ENCODE measurements at places on chromosomes 4 and X.

- no peak for DNase-seq
- H3K27ac ChIP-seq, result no peak overlapping the region
- H3K27me3 ChIP-seq, result no peaks in the 10 kb centered on the region
Observed at GRCh38 chr4:111712093-111712677, 433.1 kb upstream of the FAM241A start.

GRCh38 chr4:148044089-148044911 lies 312.4 kb downstream of the ARHGAP10 start:
- peaks cover 8% of the 10 kb centered on the region for H3K4me1 ChIP-seq
- H3K4me3 ChIP-seq, result no peak overlapping the region
- peaks cover 1% of the 10 kb centered on the region for H3K36me3 ChIP-seq
- H3K27me3 ChIP-seq, result no peaks in the 10 kb centered on the region
- no peak overlapping the region for H3K27ac ChIP-seq
- no peak for DNase-seq

DNA sequence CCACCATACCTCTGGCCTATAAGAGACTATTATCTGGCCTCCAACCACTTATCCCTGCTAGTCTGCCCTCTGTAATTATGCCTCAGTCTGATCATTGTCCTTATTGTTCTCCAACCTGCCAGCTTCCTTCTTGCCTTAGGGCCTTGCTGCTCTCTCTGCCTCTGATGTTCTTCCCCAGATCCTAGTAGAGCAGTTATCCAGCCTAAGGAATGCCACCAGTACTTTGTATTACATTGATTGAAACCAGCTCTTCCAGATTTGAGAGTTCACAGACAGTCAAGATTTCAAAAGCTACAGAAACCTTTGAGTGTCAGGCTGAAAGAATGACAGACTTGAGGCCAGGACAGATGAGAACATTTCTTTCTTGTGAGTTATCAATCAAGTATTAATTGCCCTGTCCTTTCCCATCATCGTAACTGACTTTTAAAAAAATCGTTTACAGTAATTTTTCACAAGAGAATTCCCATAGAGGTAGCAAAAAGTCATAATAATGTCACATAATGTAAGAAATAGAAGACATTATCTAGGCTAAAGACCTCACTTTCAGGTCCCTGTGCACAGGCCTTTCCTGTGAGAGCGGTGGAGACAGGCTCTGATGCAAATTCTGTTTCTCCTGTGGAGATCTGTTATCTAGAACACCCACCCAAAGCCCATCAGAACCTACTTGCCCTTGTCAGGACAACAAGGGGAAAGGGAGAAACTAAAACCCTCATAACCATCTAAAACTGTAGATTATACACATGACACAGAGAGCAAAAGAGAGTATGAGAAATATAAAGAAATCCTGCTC lies 64.1 kb upstream of the GUCY1A1 start:
- H3K27me3 ChIP-seq, result no peaks in the 10 kb centered on the region
- H3K4me3 ChIP-seq, result no peak overlapping the region
- no peaks in the 10 kb centered on the region for H3K36me3 ChIP-seq
- no peak overlapping the region for H3K27ac ChIP-seq
- no peak for DNase-seq
- no peaks in the 10 kb centered on the region for H3K4me1 ChIP-seq

DNA sequence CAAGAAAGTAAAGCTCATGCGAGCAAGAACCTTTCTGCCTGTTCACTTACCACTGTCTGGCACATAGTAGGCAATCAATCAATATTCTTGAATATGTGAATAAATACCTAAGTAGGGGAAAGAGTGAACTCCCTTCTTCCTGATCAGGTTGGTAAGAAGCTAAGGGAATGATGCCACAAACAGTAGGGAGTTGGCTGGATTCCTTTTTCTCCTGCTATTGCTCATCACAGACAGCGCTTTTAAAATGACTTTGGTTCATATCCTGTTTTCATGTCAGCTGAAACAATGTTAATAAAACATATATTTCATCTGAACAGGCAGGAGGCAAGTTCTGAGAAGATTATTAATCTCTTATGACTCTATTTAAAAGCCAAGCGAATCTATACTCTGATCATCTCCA lies 99.2 kb downstream of the NSUN7 start:
- H3K36me3 ChIP-seq, result no peaks in the 10 kb centered on the region
- no peak for DNase-seq
- H3K4me3 ChIP-seq, result no peak overlapping the region
- H3K27ac ChIP-seq, result no peak overlapping the region
- no peaks in the 10 kb centered on the region for H3K4me1 ChIP-seq

DNA sequence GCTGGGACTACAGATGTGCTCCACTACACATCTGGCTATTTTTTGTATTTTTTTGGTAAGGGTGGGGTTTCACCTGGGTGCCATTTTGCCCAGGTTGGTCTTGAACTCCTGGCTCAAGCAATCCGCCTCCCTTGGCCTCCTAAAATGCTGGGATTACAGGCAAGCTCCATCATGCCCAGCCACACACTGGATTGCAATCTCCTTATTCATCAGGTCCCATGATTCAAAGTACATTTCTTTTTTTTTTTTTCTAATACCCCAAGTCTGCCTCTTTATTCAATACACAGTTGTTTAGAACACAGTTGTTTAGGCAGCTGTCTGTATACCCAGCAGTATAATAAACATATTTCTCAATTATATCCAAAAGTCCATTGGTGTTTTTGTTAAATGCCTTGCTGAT lies 130.3 kb upstream of the ARSJ start:
- no peak for DNase-seq
- no peak overlapping the region for H3K27ac ChIP-seq
- no peak overlapping the region for H3K4me3 ChIP-seq
- H3K27me3 ChIP-seq, result no peaks in the 10 kb centered on the region

DNA sequence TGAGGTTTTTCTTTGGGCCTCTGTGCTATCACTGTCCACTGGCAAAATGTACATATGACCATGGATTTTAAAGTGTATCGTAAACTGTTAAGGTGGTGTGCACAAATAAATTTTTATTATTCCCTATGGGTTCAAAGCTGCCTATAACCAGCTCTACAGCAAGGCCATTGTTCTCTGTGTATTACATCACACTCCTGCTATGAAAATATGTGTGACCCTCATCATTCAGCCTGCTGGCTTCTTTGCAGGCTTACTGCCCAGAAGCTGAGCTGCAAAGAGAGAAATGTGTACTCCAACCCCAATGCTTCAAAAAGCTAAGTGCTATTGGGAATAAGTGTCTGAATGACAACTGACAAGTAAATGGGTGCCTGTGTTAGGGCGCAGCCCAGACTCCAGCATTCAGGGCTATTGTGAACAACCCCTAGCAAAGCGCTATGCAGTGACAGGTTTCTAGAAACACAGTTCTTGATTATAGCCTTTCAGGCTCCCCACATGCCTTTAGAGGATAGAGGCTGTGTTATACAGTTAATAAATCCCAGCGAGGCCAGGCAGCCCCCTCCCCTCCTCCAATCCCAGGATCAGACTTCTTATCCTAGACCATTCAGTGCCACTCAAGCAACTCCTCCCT lies 220.4 kb upstream of the RADX start:
- no peaks in the 10 kb centered on the region for H3K4me1 ChIP-seq
- H3K4me3 ChIP-seq, result no peak overlapping the region
- no peaks in the 10 kb centered on the region for H3K27me3 ChIP-seq
- no peak for DNase-seq
- no peak overlapping the region for H3K27ac ChIP-seq

GRCh38 chrX:46865281-46865680 lies 28.4 kb downstream of the RP2 start:
- H3K27me3 ChIP-seq, result no peaks in the 10 kb centered on the region
- no peak overlapping the region for H3K27ac ChIP-seq
- no peak for DNase-seq
- H3K4me3 ChIP-seq, result no peak overlapping the region

GRCh38 chr4:82561786-82562563 lies at the start of gene TMEM150C:
Gene TMEM150C, minus strand, starts transcription at chr4:82561988. Its CDS starts 57,331 bp downstream, at chr4:82504657.
- H3K4me1 ChIP-seq, result peaks cover 12% of the 10 kb centered on the region
- peaks cover 2% of the 10 kb centered on the region for H3K36me3 ChIP-seq
- H3K27me3 ChIP-seq, result peaks cover 64% of the 10 kb centered on the region
- peak within 1 kb of the TSS; percentile 52 for H3K4me3 ChIP-seq

DNA sequence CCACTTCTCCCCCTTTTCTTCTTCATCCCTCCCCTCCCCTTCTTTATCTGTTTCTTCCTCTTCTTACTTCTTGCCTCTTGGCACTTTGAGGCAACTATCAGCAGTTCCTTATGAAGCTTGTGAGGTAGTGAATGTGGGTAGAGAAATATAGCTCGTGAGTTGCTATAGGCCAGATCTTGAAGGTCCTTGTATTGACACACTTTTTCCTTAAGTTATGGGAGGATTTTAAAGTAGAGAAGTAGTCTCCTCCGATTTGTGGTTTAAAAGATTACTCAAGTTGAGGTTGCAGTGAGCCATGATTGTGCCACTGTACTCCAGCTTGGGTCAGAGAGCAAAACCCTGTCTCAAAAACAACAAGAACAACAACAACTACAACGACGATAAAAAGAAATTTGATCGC lies 3.4 kb upstream of the RRAGB start:
- H3K27ac ChIP-seq, result no peak overlapping the region
- no peak overlapping the region for H3K4me3 ChIP-seq
- H3K4me1 ChIP-seq, result peaks cover 12% of the 10 kb centered on the region
- H3K36me3 ChIP-seq, result no peaks in the 10 kb centered on the region
- no peak for DNase-seq

GRCh38 chr4:104915373-104915772 lies 231.3 kb upstream of the TET2 start:
- no peak overlapping the region for H3K27ac ChIP-seq
- no peak overlapping the region for H3K4me3 ChIP-seq
- no peak for DNase-seq
- no peaks in the 10 kb centered on the region for H3K4me1 ChIP-seq
- no peaks in the 10 kb centered on the region for H3K36me3 ChIP-seq

DNA sequence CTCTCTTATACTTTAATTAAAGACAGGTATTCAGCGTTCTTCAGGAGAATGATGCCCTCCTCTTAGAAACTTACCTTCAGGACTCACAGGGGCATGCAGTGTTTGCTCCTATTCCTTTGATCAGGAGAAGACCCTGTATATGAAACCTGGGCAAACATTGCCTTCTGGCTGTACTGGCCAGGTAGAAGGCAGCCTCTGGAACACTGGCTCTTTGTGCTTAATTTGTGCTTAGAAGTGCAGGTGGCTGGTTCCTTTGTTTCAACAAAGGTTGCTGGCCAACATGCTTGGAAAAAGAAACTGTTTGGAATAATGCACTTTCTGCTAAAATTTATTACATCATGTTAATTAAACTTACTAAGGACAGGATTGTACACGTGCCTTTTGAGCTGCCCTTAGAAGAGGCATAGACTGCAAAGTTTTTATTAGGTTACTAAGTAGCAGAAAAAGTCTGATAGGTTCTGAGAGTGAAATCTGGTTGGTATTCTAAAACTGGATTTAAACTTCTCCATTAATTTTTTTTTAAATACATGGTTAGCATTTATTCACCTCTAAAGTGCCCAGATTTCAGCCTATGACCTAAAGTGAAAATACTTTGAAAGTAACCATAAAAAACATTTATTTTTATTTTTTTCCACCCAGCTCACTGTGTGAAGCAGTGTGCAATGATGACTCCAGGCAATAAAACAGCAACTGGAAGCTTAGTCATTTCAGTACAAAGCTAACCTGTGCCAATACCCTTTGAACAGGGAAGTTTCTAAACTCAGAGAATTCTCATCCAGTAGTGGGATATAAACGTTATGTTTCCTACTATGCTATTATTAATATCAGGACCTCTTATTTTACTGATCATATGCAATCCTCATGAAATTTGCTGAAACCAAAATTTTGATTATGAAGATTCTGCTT lies 11.3 kb downstream of the RASSF6 start:
- no peak overlapping the region for H3K4me3 ChIP-seq
- peaks cover 3% of the 10 kb centered on the region for H3K4me1 ChIP-seq
- H3K27ac ChIP-seq, result no peak overlapping the region
- no peaks in the 10 kb centered on the region for H3K36me3 ChIP-seq

- H3K36me3 ChIP-seq, result peaks cover 2% of the 10 kb centered on the region
- peak overlapping the region; percentile 51 for H3K4me3 ChIP-seq
- no peaks in the 10 kb centered on the region for H3K27me3 ChIP-seq
- H3K27ac ChIP-seq, result peak overlapping the region; percentile 71
- H3K4me1 ChIP-seq, result peaks cover 10% of the 10 kb centered on the region
Observed at GRCh38 chr4:113773014-113773413, 11.5 kb upstream of the CAMK2D start.

DNA sequence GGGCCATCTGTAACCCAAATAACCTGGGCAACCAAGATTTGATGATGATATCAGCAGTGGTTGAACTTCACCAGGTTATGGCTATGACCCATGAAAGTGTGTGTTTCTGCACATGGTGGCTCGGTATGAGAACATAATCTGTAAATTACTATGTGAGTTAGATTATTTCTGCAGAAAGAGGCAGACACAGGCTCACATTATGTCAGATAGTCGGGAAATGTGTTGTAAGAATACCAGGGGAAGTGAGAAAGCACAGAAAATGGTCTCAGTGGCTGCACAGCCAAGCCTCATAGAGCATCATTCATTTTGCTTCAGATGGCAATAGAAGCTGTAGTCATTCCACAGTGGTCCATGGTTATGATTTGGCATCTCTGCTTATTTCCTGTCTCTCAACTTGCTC lies 63.0 kb upstream of the RBPJ start:
- H3K27me3 ChIP-seq, result peaks cover 9% of the 10 kb centered on the region
- H3K4me3 ChIP-seq, result no peak overlapping the region
- H3K27ac ChIP-seq, result no peak overlapping the region
- DNase-seq, result no peak
- peaks cover 8% of the 10 kb centered on the region for H3K4me1 ChIP-seq

GRCh38 chr4:138897811-138898226 lies 117.8 kb upstream of the NOCT start:
- H3K4me3 ChIP-seq, result no peak overlapping the region
- H3K36me3 ChIP-seq, result no peaks in the 10 kb centered on the region
- H3K4me1 ChIP-seq, result peaks cover 5% of the 10 kb centered on the region
- DNase-seq, result no peak
- peaks cover 13% of the 10 kb centered on the region for H3K27me3 ChIP-seq

DNA sequence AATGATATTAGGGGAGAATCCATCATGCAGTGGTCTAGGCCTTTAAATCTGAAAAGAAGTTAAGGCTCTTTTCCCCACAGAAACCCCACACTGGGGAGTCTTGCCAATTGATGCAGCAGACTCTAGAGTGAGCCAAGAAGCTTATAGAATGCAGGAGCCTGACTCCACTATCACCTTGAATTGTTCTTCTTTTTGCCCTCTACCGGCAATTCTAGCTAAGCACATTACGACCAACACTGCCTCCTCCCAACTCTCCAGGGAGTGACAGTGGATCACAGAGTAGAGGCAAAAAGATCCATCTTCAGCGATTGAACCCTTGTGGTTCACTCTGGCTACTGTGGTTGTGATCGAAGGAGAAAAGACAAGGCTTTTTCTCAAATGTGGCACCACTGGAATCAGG lies 331.5 kb downstream of the NKX6-1 start:
- no peaks in the 10 kb centered on the region for H3K27me3 ChIP-seq
- DNase-seq, result no peak
- no peaks in the 10 kb centered on the region for H3K36me3 ChIP-seq
- no peaks in the 10 kb centered on the region for H3K4me1 ChIP-seq
- no peak overlapping the region for H3K27ac ChIP-seq

DNA sequence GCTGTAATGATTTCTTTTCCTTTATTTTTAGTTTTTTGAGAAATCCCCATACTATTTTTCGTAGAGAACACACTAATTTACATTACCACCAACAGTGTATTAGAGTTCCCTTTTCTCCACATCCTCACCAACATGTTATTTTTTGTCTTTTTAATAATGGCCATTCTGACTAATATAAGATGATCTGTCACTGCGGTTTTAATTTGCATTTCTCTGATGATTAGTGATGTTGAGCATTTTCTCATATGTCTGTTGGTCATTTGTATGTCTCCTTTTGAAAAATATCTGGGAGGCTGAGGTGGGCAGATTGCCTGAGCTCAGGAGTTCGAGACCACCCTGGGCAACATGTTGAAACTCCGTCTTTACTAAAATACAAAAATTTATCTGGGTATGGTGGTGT lies 30.2 kb downstream of the SPINK2 start:
- no peaks in the 10 kb centered on the region for H3K4me1 ChIP-seq
- H3K36me3 ChIP-seq, result no peaks in the 10 kb centered on the region
- no peak overlapping the region for H3K27ac ChIP-seq
- DNase-seq, result no peak
